ENCODE measurements at places on chromosomes 11 and 22.

DNA sequence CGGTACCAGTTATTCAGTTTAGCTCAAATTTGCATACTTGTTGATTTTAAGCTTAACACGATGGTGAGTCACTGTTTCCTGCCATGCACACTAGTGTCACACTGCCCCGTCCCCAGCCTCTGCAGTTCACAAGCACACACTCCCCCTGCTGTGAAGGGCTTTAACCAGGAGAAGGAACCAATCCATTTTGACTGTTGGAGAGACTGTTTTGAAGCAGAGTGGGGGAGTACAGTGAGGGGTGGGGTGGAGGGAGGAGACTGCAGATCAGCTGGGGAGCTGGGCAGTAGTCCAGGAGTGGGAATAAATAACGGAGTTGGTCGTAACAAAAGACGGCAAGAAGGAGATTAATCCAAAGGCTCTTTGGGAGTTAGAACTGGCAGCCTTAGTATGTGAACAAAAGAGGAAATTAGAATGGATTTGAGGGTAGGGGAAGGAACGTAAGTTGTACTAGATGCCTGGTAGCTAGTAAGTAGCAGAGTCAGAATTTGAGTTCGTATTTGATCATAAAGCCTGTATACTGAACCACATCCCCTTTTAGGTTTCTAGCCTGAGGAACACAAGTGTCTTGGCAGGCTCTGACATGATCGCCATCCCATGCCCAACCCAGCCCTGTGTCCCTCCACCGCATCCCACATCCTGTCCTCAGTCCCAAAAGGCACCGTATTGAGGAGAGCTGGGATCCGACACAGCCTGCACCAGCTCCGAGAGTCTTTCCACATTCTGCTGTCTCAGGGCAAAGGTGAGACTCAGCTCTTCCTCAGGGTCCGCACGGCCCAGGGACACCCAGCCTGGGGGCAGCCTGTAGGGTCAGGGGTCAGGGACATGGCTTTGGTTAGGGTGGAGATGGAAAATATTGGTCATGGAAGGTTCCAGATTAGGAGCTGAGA lies 862 bp downstream of the TPP1 start:
- DNase-seq: peak; percentile 65

DNA sequence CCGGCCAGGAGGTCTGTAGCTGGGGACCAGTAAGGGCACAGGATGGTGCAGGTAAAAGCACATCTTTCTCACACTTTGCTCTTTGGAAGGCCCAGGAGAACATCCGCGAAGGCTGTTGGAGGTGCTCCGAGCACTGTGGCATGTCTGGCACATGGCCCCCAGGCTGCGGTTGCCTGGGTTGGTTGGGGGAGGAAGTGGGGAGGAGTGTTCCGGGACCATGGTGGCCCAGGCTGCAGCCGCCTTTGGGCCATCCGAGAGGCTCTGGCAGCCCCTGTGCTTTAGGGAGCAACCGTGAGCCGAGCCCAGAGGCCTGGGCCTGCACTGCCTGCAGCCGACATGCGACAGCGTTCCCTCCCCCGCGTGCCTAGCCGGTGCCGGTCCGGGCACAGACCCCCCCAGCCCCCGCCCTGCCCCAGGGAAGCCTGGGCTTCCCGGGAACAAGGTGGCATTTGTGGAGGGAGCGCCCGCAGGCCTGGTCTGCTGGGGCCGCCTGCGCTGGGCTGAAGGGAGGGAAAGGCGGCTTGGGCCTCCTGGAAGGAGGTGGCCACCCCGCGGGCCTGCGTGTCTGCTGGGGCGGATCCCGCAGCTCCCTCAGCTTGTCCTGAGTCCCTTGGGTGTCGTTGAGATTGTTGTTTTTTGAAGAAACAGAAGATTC lies 57.9 kb downstream of the GRAMD4 start:
- DNase-seq: no peak

GRCh38 chr22:47169801-47170140 lies 407.3 kb downstream of the TBC1D22A start:
- DNase-seq: no peak

DNA sequence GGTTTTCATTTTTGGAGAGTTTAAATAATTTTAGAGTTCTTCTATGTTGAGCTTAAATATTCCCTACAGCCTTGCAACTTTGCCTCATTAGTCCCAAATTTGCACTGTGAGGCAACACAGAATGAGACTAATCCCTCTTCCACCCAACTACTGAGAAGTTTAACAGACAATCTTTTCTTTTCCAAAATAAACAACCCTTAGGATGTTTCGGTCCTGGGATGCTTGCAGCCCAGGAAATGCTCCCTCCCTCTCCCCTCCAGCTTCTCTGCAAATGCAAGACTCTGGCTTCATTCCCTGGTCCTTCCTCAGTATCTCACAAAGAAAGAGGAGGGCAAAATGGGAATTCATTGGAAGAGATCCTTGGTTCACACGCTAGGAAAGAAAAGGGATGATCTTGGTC lies 222.5 kb downstream of the ST3GAL4 start:
- DNase-seq: no peak

- no peak for DNase-seq
Observed at GRCh38 chr11:117176186-117176585, 2.4 kb upstream of the SIDT2 start.

DNA sequence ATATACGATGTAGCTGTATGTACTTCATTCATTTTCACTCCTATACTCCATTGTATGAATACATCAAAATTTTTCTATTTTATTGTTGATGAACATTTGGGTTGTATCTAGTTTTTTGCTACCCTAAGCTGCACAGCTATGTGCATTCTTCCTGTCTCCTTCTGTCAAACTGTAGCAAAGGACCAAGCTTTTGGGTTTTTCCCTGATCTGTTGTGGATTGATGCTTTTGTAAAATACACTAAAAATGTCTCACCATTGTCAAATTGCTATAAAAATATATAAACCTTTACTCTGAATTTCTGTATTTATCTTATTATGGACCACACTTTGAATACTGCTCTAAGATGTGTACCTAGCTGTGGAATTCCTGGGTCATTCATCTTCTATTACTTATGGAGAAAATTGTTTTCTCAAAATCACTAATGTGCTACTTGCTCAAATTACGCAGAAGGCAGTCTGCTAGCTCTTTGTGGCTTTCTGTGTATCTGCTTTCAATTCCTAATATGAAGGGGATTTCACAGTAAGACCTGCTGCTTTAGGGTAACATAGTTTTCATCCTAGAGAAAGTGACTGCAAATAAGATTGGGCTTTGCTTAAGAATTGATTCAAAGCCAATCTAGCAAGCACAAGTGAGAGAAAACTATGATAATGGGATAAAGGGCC lies 123.4 kb downstream of the CYP2R1 start:
- DNase-seq: no peak

GRCh38 chr22:19213001-19213400 lies 34.5 kb upstream of the SLC25A1 start:
- no peak for DNase-seq

- DNase-seq: peak; percentile 37
Observed at GRCh38 chr22:20494978-20495860, at the start of gene KLHL22. TSS of gene KLHL22 (minus strand) at chr22:20495795. CDS start at chr22:20489211, 6,584 bp downstream.

GRCh38 chr11:2741006-2741376 lies 41.2 kb upstream of the KCNQ1OT1 start:
- DNase-seq: no peak

GRCh38 chr11:36156817-36157519 lies 132.3 kb downstream of the COMMD9 start:
- peak; percentile 64 for DNase-seq

DNA sequence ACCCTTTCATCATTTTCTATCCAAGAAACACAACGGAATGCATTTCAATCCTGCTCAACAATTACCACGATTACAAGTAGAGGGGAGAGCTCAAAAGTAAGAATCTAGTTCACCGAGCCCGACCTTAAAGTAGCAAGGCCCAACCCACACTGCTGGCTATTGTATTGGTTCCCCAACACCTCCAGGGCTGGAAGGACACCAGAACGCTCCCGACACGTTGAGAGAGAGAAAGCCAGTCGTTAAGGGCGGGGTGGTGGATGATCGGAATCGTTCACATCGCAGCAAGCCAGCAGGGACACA lies 690 bp downstream of the CKAP5 start:
- peak; percentile 11 for DNase-seq

- DNase-seq: no peak
Observed at GRCh38 chr22:20586403-20586745, 79.0 kb downstream of the MED15 start.

DNA sequence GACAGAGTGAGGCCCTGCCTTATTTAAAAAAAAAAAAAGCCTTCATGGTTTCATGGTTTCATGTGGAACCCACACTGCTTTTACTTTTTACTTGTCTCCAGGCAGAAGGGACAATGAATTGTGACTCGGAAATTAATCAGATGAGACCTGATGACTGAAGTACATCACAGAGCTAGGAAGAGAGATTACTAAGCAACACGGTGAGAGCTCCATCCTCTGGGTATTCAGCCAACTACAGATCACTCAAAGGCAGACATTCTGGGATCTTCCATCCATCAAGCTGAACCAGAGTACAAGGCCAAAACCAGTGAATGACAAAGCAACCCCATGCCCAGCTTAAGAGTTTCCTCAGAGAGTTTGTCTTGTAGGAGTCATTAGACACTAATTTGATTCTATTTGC lies 433.2 kb downstream of the SOX6 start:
- DNase-seq: peak; percentile 9

DNA sequence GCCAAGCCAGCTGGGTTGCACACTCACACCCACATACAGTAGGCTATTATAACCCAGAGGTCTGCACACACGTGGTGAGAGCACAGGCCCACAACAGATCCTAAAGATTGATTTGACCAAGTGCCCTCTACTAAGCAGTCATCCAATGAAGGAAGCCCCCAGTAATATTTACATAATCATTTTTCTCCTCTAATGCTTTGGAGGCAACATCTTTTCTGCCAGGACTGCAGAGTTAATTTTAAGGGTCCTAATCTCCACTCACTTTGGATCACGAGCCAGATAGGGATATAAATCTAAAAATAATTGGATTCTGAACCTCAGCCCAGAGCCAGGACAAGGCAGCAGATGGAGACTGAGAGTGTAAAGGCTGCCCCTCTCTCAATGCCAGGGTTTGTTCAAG lies 49.1 kb upstream of the MTNR1B start:
- no peak for DNase-seq

DNA sequence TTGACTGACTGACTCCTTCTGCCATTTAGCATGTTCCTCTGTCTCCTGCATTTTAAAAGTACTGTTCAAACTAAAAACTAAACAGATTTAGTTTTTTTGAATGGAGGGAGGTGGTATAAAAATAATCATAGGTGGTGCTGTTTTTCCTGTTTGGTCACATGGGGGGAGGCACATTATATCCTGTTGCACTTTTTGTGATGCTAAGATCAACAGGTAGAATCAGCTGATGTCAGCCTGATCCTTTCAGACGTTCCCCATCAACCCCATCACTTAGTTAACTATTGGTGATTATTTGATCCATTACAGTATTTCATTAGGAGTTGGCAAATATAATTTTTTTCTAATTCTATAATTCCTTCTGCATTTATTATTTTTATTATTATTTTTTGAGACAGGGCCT lies 5.1 kb upstream of the OSBP2 start:
- DNase-seq: no peak

- no peak for DNase-seq
Observed at GRCh38 chr11:62726156-62726914, 922 bp downstream of the HNRNPUL2 start.

GRCh38 chr11:134659882-134660281 lies 247.8 kb upstream of the B3GAT1 start:
- no peak for DNase-seq

GRCh38 chr11:69003301-69003865 lies 9.7 kb downstream of the MRGPRF start:
- DNase-seq: no peak

- DNase-seq: no peak
Observed at GRCh38 chr11:19696073-19696472, 16.6 kb upstream of the NAV2 start.

DNA sequence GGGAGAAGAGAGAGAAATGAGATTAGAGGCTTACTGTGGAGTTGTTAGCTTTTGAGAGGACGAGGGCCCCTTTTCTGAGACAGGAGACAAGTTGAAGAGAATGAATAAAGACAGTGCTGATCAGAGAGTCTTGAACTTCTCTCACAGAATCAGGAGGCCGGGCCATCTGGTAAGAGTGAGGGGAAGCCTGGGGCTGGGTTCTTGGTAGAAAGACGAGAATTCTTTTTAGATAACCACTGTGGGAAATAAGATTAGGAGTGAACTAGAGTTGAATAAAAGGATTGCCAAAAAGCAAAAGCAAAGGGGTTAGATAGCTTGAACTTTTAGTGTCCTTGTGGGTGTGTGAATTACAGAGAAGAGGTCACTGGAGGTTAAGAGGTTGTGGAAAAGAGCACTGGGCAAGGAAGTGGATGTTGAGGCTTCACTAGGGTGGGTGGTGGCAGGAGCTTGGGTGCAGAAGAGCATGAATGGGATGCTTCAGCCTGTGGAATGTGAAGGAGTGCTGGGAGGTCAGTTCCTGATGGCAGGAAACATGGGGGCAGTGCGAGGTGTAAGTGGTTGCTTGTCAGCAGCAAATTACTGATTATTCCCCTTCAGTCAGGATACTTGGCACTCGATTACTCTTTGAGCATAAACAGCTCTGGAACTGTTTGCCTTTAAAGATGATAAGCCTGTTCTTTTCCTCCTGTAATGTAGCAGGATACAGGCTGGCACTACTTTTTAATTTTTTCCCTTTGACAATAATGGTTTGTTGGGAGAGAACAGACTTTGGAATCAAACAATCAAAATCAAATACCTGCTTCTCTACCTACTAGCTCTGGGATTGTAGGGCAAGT lies 98.3 kb downstream of the ARHGAP42 start:
- no peak for DNase-seq

DNA sequence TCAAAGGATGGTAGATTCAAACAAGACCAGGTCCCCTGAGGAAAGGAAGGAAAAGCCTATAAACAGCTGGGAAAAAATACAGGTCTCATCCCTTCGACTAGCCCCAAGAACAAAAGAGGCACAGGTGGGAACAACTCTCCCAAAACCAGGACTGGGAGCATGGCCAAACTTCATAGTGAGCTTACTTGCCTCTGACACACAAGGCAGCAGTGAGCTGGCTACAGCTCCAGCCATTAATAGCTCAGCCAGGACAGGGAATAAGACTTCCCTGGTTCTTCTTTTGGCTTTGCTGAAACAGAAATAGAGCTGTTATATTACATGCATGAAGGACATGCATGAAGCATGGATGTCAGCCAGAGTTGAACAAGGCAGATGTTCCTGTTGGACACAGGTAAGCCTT lies at the start of gene OR10A2:
Gene OR10A2, plus strand, starts transcription at position 97 of the 400 bp plus-strand sequence. CDS start 6,698 bp downstream, outside the sequence.
- no peak for DNase-seq

- no peak for DNase-seq
Observed at GRCh38 chr11:121063728-121064127, 37.3 kb upstream of the TECTA start.

DNA sequence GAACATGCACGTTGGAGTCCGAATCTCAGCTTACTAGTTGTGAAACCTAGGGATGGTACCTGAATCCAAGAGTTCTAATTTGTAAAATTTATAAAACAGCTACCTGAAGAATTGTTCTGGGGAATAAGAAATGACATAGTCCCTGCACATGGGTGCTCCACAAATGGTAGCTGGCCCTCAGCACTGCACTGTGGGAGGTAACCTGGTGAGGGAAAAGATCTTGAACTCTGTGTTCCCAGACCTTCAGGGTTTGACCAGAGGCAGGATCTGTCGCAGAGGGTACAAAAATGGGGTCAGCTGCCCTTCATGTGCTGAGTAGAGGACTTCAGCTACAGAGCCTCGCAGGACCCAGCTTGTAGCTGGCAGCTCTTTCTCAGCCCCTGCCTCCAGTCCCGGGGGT lies 73.5 kb downstream of the USP35 start:
- no peak for DNase-seq

- no peak for DNase-seq
Observed at GRCh38 chr11:72657411-72658100, 16.7 kb downstream of the PDE2A start.

- DNase-seq: no peak
Observed at GRCh38 chr11:11505190-11505589, 116.6 kb downstream of the GALNT18 start.
